ENCODE measurements at places on chromosomes 13 and 19. TPM values are rescaled to one million over a fixed set of nuclear protein-coding genes. Genes with fewer than 3 reads are reported as not detected.

The NLRP8 gene
- total RNA-seq = not detected

The PLK5 gene
- not detected for total RNA-seq

The SIRT6 gene
- total RNA-seq = 36.5 TPM

The UBE2L5 gene
- not detected for total RNA-seq

The SLC6A16 gene
- total RNA-seq = 1.6 TPM

The ZNF561 gene
- 9.1 TPM for total RNA-seq

The RTBDN gene
- total RNA-seq = 0.33 TPM

The NLRP5 gene
- not detected for total RNA-seq

The SLC15A1 gene
- not detected for total RNA-seq

The OVOL3 gene
- 0.78 TPM for total RNA-seq

The SSC5D gene
- total RNA-seq = 0.61 TPM

The MICU2 gene
- total RNA-seq = 17.2 TPM

The CEACAM8 gene
- total RNA-seq = not detected

The CDC16 gene
- total RNA-seq = 42.2 TPM

The NOTCH3 gene
- 8.9 TPM for total RNA-seq

The MARK4 gene
- total RNA-seq = 5.9 TPM

The NANOS3 gene
- 2.0 TPM for total RNA-seq

The GGN gene
- total RNA-seq = 0.28 TPM

The PNMA8A gene
- 9.3 TPM for total RNA-seq

The ZNF415 gene
- not detected for total RNA-seq

The CPAMD8 gene
- 0.13 TPM for total RNA-seq

The PRR22 gene
- total RNA-seq = 1.7 TPM

The GJA3 gene
- 1.4 TPM for total RNA-seq

The TTC9B gene
- total RNA-seq = 0.25 TPM

The LRRC63 gene
- not detected for total RNA-seq

The F7 gene
- 0.07 TPM for total RNA-seq

The URAD gene
- total RNA-seq = not detected

The CYP2F1 gene
- total RNA-seq = not detected

The SLC25A41 gene
- 0.11 TPM for total RNA-seq

The CYP4F2 gene
- total RNA-seq = 0.07 TPM

The LRRC25 gene
- not detected for total RNA-seq

The SPRED3 gene
- 3.0 TPM for total RNA-seq

The C19orf73 gene
- 2.4 TPM for total RNA-seq

The PTPRS gene
- 27.7 TPM for total RNA-seq

The ZNF763 gene
- not detected for total RNA-seq

The KIR2DL1 gene
- total RNA-seq = not detected

The ZNF554 gene
- total RNA-seq = 1.0 TPM

The COG3 gene
- 11.7 TPM for total RNA-seq

The TLE6 gene
- total RNA-seq = 5.0 TPM

The KLK3 gene
- total RNA-seq = not detected

The FBXO27 gene
- total RNA-seq = 4.4 TPM

The S1PR5 gene
- total RNA-seq = 2.0 TPM

The ZNF296 gene
- 14.8 TPM for total RNA-seq

The KLK5 gene
- total RNA-seq = not detected

The FAM83E gene
- total RNA-seq = 0.22 TPM

The AMER2 gene
- not detected for total RNA-seq

The LENG9 gene
- 7.0 TPM for total RNA-seq

Data from A549 treated with Mapracorat at 1 μM for 4 hours (cell line).